ENCODE measurements at places on chromosomes 7 and 10.

- DNase-seq = peak; percentile 26
Measured at GRCh38 chr7:4791738-4792536, 16.5 kb downstream of the AP5Z1 start.

DNA sequence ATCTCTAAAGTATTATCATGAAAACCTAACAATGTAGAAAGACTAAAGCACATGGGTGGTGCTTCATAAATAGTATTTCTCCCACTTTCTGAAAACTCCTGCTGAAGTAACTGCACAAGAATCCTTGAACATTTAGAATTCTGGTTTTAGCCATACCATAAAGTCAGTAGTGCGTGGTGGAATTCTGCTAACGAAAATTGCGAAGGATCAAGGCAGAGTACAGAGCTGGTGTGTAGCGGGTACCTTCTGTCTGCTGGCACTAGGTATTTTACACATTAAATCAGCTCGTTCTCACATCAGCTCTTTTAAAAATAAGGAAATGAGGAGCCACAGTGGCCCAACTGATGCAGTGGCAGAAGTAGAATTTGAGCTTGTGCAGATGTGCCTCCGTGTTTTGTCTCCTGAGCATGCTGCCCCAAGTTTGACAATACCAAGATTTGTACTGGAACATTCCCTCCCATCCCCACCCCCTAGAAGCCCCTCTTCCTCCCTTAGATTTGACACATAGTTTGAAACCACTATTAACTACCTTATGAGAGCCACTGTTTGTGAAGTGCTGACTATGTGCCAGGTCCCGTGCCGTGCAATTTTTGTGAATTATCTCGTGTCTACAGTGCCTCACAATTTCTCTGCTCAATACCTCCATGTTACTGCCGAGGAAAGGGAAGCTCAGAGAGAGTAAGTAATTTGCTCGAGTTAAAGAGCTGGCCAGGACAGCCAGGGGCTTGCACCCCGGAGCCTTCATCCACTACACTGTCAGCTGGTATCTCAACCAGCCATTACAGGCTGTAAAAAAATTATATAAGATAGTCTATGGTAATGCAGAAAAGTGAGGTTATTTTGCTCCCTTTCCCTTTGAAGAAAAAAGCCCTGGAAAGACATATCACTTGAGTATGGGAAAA lies 66.9 kb downstream of the EGFR start:
- DNase-seq = no peak

DNA sequence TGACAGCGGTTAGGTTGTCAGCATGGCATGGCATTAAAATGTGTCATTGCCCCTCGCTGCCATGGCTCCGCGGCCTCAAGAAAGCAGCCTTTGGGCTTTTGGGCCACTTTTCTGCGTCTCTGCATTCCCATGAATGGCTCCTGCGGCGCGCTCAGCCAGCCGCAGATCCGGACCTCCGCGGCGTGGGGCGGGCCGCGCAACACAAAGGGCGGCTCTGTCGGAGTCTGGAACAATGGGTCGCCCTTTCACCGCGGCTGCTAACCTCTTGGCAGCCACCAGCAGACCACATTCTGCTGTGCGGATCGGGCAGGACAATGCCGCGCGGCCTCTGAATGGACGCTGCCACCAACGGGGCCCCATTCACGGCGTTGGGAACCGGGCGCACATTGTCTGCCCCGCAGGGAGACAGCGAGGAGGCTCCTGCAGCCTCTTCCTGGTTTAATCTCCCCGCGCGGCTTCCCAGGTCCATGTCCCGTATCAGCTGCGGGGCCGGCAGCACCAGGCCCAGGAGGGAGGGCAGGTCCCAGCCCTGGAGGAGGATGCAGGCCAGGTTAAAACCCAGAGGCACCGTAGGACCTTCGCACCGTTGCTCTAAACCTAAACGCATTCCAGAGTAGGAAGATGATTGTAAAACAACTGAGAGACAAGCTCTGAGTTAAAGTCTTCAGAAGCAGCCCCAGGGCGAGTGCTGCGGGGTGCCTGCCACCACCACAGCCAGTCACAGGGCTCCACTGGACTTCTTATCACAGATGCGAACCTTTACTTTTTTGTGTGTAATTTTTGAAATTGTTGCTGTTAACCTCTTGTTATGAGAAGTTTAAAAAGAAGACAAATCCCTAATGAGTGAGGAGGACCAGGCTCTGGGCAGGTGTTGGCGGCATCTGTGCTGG lies 71.6 kb downstream of the NKX6-2 start:
- DNase-seq = no peak

DNA sequence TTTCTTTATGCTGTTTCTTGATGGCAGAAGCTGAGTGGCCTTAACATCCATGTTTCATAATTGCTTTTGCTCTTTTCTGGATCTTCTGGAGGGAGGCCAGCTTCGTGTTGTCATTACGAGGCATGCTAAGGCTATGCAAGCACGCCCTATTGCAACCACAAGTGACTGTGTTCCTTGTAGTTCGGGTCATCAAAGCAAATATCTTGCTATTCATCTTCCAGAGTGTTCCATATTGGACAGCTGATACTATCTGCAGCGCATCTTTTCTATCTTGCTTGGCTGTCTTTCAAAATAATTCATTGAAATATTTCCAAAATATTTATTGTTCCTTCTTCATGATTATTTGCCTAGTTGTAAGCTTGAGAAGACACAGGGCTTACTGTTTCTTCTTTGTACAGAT lies 5.0 kb downstream of the EPHB6 start:
- no peak for DNase-seq

GRCh38 chr10:122249991-122250750 lies 20.9 kb upstream of the BTBD16 start:
- DNase-seq = no peak

GRCh38 chr10:107264742-107265141 lies 100.2 kb upstream of the SORCS1 start:
- no peak for DNase-seq

DNA sequence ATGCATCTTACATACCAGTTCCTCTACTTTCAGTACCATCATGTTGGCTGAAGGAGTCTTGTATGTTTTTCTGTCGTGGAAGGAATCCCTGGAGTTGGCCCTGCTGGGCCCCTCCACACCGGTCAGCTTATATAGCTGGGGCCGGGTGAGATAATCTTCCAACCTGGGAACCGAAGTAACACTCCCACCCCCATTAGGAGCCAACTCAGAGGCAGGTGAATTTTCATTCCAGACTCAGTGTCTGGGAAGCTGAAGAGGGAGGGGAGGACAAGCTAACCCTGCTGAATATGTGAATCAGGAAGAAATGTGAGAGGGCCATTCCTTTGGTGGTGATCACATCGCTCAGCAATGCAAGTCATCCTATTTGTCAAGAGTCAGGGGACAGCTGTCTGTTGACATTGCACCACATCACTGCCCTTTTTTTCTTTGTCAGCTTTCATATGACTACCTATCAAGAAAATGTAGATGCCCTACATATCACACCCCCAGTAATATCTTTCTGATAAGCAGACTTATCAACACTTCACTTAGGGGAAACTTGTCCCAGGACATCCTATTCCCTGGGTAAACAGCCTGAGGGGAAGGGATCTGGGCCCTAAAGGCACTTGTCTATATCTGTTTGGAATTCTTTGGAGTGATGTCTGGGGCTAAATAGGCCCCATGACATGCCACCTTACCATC lies at the start of gene ANKRD1:
TSS of gene ANKRD1 (minus strand) at position 102 of the 681 bp plus-strand sequence. CDS start at position 42, 60 bp downstream.
- DNase-seq = no peak

GRCh38 chr7:28178599-28178998 lies 2.0 kb downstream of the JAZF1 start:
- DNase-seq = no peak

DNA sequence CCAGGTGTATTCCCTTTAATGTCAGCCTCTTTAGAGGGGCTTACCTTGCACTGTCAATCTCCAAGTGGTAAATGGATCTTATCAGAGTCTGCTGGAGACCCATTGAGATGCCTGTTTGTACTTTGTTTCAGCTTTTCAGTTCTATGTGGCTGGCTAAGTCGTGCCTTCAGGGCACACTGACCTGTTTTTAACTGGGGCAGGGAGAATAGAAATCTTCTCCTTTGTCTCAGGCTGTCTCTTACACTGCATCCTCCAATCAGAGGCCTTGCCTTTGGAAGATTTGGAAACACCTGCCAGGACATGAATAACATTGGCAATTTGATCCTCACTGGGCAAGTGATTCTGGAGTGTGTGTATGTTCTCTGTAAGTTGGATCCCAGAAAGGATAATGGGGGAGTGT lies 65.0 kb downstream of the POU6F2 start:
- DNase-seq = no peak

- no peak for DNase-seq
Measured at GRCh38 chr10:10967581-10968256, 50.0 kb upstream of the CELF2 start.

DNA sequence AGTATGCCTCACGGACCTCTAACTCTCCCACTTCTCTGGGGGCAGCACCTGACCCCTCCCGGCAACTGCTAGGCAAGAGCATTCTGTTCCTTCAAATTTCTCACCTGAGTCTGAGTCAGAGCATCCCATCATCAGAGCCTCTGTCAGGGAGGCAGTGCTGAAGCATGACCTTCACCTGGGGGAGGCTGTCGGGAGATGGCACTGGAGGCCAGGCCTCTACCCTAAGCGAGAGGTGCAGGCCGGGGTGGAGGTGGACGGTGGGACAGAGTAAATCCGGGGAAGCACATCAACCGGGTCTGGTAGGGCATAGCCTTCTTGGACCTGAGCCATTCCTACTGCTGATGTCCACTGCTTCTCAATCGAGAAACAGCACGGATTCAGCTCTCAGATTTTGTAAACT lies 90.4 kb downstream of the SPAG6 start:
- DNase-seq = no peak

DNA sequence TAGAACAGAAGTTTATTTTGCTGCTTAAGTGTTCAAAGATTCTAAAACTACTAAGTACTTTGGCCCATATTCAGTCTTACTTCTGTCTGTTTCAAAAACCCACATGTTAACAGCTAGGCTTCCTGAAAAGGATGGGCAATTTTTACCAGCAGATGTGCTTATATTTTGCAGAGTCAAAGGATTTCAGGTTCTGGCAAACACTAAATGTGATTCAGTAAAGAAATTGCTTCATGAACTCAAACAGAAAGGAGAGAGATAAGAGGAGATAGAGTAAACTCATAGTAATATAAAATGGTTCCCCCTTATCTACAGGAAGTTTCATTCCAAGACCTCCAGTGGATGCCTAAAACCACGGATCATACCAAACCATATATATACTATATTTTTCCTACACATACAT lies 248.5 kb downstream of the AGMO start:
- no peak for DNase-seq

DNA sequence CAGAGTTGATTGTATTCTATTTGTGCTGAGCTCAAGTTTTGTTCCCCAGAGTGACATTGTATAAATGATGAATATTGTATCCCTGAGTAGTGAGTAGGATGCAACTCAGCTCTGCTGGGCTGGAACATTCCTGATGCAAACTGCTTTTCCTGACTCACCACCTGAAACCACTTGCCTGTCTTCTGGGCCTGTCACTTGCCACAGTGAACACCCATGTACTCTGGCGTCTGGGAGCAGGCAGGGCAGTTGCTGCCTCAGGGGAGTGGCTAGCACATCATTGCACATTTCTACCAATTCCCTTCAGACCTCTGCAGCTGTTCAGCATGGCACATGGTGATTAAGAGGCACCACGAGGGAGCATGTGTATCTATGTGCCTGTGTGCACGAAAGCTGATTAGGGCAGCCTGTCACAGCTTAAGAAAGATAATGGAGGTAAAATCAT lies 157.3 kb downstream of the SND1 start:
- DNase-seq = peak; percentile 55

GRCh38 chr7:23205577-23205908 lies 23.7 kb downstream of the NUP42 start:
- DNase-seq = no peak

DNA sequence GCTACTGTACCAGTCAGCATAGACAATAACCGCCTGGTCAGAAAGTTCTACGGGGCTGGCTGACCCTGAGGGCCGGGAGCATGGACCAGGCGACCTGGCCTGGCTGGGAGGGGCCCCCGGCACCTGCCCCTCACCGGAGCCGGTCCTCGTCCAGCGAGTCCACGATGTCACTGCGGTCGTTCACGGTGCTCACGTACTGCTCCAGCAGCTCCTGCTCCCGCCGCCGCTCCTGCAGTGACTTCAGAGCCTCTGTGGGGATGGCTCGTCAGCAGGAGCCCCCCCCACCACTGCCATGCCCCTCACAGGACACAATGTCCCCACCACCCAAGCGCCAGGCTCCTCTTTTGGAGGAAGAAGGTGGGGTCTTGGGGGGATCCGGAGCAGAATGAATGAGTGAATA lies 22.7 kb downstream of the MICALL2 start:
- no peak for DNase-seq

DNA sequence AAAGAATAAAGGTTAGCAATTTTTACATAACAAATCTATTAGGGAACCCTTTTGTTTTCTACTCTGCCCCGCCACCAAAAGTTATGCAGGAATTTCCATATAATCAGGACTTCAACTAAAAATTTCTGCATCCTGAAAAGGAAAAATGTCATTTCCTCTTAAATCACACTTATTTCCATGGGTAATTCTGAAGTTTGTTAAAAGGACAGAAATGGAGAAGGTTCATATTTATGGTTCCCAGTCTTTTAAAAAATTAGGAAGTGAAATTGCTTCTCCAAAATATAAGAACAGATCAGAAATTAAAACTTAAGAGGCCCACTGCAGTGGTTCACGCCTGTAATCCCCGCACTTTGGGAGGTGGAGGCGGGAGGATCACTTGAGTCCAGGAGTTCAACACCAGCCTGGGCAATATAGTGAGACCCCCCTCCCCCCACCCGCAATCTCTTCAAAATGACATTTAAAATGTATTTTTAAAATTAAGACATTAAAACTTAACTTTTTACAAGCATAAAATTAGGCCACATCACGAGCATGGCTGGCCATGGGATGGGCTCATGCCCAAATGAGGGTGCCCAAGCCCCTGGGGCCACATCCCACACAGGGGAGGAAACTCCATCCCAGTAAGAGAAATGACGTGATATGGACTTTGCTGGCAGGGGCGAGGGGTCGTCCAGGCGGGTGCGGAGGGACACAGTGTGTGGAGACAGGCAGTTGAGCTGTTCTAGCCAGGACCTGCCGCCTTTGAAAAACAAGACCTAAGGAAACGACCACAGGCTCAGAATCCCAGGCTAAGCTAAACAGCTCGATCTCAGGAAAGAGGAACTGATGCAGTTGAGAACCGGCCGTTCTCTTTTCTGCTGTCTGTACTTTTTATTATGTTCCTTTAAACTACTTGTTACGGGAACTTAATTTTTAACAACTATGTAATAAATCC lies 51.3 kb upstream of the NFE2L3 start:
- no peak for DNase-seq

- peak; percentile 72 for DNase-seq
Measured at GRCh38 chr7:35253460-35253709, 515 bp downstream of the TBX20 start.
